Activated T-helper 1 cell treated with Interleukin-2 at 50 U/mL for 16 hours (primary cell): ENCODE measurements at places on chromosomes 1 and 21.

DNA sequence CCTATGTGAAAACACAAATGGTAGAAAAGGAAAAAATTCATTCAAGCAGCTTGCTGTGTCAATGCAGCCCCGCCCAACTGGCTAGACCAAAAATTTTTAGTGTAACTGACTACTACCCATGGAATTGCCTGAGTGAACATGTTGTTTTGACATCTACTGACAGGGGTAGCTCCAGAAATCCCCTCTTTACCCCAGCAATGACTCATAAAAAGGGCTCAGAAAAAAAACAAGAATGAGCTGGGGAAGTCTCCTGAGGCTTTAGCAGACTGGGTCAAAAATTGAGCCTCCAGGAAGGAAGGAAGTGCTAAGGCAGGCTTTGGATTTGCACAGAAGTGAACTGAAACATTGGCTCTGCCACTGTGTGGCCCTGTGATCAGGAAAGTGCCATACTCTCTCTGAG, 24.4 kb upstream of the FGGY start:
- no peak for DNase-seq

GRCh38 chr1:151352021-151352718, 5.1 kb upstream of the RFX5 start:
- DNase-seq: no peak

- DNase-seq: no peak
Measured at GRCh38 chr1:58206749-58207148, 339.8 kb downstream of the OMA1 start.

GRCh38 chr1:65022216-65022615, 55.9 kb upstream of the JAK1 start:
- DNase-seq: no peak
